ENCODE measurements at places on chromosomes 1 and 21. TPM values are rescaled to one million over a fixed set of nuclear protein-coding genes. Genes with fewer than 3 reads are reported as not detected.

DNA sequence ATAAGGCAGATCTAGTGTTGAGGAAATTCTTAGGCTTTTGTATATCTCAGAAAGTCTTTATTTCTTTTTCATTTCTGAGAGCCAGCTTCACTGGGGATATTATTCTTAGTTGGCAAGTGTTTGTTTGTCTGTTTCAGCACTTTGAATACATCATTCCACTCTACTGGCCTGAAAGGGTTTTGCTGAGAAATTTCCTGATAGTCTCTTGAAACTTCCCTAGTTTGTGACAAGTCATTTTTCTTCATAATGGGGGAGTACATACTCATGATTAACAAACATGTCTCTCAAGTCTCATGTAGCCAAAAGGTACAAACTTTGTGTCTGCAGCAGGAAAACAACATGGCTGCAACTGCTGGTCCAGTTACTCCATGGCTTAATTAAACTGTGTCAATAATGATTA is 6.3 kb upstream of the KRTAP26-1 start:
- no peak for DNase-seq

The FAM177B gene
- total RNA-seq: 17.8 TPM

The ERG gene
- 5.0 TPM for total RNA-seq

The AUNIP gene
- 0.98 TPM for total RNA-seq

DNA sequence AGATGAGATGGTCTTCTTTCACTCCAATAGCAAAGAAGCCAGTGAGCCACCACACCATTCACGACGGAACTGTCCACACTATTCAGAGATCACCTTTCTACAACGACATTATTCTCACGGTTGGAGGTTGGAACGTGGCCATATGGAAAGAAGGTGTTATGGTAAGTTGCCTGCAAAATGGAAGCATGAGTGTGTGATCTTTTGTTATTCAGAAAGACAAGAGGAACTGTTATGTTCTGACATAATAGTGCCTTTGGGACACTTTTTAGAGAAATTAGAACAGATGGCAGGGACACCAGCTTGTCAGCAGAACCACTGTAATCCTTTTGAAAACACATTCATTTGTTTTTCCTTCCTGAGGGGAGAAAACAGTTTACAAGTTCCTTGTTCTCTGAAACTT is 75.8 kb upstream of the MCOLN3 start:
- DNase-seq: no peak

The TAS1R1 gene
- not detected for total RNA-seq

DNA sequence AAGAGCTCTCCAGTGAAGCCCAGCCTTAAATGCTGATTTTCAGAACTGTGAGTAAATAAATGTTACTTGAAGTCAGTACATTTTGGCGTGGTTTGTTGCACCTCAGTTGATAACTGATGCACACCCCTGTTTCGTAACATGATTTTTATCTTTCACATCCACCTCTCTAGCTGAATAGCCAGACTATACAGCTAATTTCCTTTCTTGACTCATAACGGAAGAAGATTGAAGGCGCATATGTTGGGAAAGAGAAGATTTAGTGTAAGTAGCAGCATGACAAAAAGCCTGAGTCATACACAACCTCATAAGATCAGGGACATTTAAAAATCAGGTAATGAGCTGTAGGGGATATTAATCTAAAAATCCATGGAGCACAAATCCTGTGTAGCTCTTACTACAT is 716.2 kb upstream of the ZP4 start:
- DNase-seq: no peak

DNA sequence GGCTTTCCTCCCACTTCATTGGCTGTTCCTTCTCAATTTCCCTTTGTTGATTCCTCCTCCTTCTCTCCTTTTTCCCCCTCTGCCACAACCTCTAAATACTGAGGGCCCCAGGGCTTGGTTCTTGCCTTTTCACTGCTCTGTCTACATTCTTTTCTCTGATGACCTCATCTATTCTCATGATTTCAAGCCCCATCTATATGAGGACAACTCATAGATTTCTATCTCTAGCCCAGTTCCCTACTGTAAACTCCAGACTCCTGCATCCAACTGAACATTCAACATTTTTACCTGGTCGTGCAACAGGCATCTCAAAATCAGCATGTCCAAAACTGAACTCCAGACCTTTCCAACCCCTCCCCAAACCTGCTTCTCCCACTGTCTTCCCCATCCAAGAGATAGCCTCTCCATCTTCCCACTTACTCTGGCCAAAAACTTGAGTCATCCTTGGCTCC is 11.5 kb upstream of the SLC9A1 start:
- DNase-seq: no peak

DNA sequence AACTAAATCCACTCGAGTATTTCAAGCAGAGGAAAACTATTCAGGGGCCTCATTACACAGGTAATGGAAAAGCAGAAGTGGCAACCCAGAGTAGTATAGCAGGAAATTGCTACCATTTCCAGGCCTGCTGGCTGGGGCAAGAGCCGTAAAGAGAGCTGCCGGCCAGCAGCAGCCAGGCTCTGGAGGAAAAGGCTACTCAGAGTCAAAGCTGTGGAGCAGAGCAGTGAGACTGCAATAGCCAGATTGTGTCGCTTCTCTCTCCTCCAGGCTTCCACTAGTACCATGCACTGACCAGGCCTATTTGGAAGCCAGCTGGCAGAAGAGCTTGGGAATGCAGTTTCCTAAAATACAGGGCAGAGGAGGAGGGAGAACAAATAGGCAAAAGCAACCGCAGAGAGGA is 155.5 kb downstream of the OMA1 start:
- DNase-seq: no peak

DNA sequence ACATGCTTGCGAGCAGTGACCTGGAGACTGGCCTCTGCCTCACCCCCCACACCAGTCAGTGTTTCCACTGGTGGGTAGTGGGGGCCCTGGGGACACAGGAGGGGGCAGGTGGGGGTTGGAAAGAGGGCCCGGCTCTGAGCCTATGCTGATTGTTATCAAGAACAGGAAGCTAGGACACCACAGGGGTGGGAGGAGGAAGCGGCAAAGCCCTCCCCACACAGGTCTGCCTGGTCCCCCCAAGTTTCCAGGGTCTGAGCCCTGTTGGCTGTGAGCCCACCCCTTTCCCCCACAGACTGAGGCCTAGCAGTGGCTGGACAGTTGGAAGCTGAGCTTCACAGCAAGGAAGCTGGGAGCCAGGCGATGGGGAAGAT is 1.6 kb upstream of the PTPN7 start:
- no peak for DNase-seq

Measured in left colon (tissue), 2 donors.